Epithelial cell of alveolus of lung (primary cell): ENCODE measurements at places on chromosomes 16 and 17. TPM values are rescaled to one million over a fixed set of nuclear protein-coding genes. Genes with fewer than 3 reads are reported as not detected.

Gene CDRT15
- total RNA-seq: not detected in 2 replicates

Gene OMG
- total RNA-seq: 4.1 TPM in 1 of 2 replicates, not detected in the other

Gene PHOSPHO1
- total RNA-seq: 0.65 and 1.0 TPM in 2 replicates

Gene KRTAP1-4
- total RNA-seq: not detected in 2 replicates

Gene CACNG1
- total RNA-seq: not detected in 2 replicates

Gene GAST
- total RNA-seq: not detected in 2 replicates

Gene AIPL1
- not detected in 2 replicates for total RNA-seq

Gene HS3ST3B1
- 20.0 and 22.8 TPM in 2 replicates for total RNA-seq

Gene TMEM106A
- total RNA-seq: 2.8 and 5.6 TPM in 2 replicates

Gene TVP23A
- total RNA-seq: 1.4 TPM in 1 of 2 replicates, not detected in the other

Gene KRTAP3-1
- total RNA-seq: not detected in 2 replicates

Gene ZFHX3
- total RNA-seq: 6.5 and 17.0 TPM in 2 replicates

Gene TP53TG3C
- total RNA-seq: not detected in 2 replicates

Gene FSCN2
- total RNA-seq: 0.39 and 1.1 TPM in 2 replicates

Gene KCNH6
- total RNA-seq: not detected in 2 replicates

Gene MNT
- 8.0 and 11.6 TPM in 2 replicates for total RNA-seq

Gene DPEP2
- not detected in 2 replicates for total RNA-seq

Gene AOC2
- 0.26 and 0.72 TPM in 2 replicates for total RNA-seq

Gene PIRT
- not detected in 2 replicates for total RNA-seq

Gene VAT1
- 87.4 and 267 TPM in 2 replicates for total RNA-seq

Gene ATP2A1
- 0.65 and 2.2 TPM in 2 replicates for total RNA-seq

Gene GGT6
- total RNA-seq: not detected in 2 replicates

Gene MFSD11
- 12.8 and 23.7 TPM in 2 replicates for total RNA-seq

Gene DOC2A
- 0.52 and 2.7 TPM in 2 replicates for total RNA-seq

Gene RGS11
- total RNA-seq: 0.13 and 0.88 TPM in 2 replicates

Gene HLF
- 0.16 TPM in 1 of 2 replicates, not detected in the other for total RNA-seq

Gene SMURF2
- total RNA-seq: 20.7 and 80.3 TPM in 2 replicates

Gene C17orf50
- total RNA-seq: not detected in 2 replicates

Gene RNF222
- not detected in 2 replicates for total RNA-seq

Gene KRTAP16-1
- not detected in 2 replicates for total RNA-seq

Gene EPX
- total RNA-seq: not detected in 2 replicates

Gene ESRP2
- total RNA-seq: 0.52 TPM in 1 of 2 replicates, not detected in the other

Gene PLEKHH3
- 10.2 and 30.8 TPM in 2 replicates for total RNA-seq

Gene SOX9
- 17.7 and 33.9 TPM in 2 replicates for total RNA-seq

Gene EXOC3L1
- total RNA-seq: 0.39 and 0.96 TPM in 2 replicates

Gene NPW
- total RNA-seq: 5.6 and 6.6 TPM in 2 replicates

Gene ACSM2A
- total RNA-seq: not detected in 2 replicates

Gene UTS2R
- total RNA-seq: 0.13 and 0.88 TPM in 2 replicates

Gene PRR35
- total RNA-seq: not detected in 2 replicates

Gene TMEM132E
- not detected in 2 replicates for total RNA-seq

Gene CHST4
- total RNA-seq: not detected in 2 replicates

Gene CCL7
- total RNA-seq: 2.4 and 10.0 TPM in 2 replicates

Gene HBA2
- 0.91 TPM in 1 of 2 replicates, not detected in the other for total RNA-seq

Gene TM4SF5
- total RNA-seq: not detected in 2 replicates

Gene GRIN2A
- not detected in 2 replicates for total RNA-seq

Gene MT3
- 0.52 TPM in 1 of 2 replicates, not detected in the other for total RNA-seq

Gene ALOX15B
- total RNA-seq: 0.80 and 0.91 TPM in 2 replicates

Gene TBX6
- 0.13 and 2.6 TPM in 2 replicates for total RNA-seq

Gene CSH2
- not detected in 2 replicates for total RNA-seq

Gene HAS3
- total RNA-seq: 0.08 and 0.13 TPM in 2 replicates

Gene RHBDF1
- total RNA-seq: 28.1 and 42.7 TPM in 2 replicates
